ENCODE measurements at places on chromosomes 4 and X. TPM values are rescaled to one million over a fixed set of nuclear protein-coding genes. Genes with fewer than 3 reads are reported as not detected.

DNA sequence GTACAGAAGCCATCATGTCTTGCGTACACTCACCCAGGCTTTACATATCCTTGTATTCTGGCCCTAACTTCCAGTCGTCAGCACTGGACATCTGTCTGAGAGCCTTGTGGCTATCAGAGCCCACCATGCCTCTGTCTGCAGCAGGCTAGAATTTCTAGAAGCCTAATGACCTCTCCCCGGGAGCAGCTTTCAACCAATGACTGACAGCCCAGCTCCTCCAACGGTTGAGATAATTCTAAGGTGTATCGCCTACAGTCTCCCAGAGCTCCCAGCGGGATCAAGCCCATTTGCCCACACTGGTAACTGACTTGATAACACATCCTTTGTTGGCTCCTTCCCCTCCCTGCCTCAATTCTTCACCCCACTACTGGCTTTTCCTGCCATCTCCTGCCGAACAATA lies 562.8 kb downstream of the BCOR start:
- no peak for DNase-seq

DNA sequence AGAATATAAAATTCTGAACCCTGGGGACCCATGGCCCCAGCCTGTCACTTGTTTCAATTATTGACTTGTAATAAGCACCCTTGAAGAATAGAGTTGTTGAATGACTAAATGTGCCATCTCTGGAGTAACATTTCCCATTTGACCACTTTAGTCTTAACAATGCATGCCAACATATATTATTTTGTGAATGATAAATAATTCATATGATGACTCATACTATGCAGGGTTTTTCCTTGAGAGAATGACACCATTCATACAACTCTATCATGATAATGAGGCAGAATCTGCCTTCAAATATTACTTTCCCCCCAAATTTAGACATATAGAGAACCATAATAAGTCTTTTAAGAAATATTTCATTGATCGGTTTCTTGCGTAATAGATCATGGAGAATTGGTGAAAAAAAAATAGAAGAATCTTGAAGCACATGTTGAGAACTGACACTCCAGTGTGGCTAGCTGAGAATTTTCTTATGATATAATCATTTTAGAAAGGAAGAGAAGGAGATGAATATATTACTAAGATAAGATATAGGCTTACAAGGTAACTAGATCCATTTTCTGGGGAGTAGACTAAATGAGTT lies 404.5 kb downstream of the GRXCR1 start:
- no peak for DNase-seq

The DRD5 gene
- not detected for total RNA-seq

- no peak for DNase-seq
These were observed 15.6 kb downstream of the TRIML1 start for GRCh38 chr4:188154668-188155405.

DNA sequence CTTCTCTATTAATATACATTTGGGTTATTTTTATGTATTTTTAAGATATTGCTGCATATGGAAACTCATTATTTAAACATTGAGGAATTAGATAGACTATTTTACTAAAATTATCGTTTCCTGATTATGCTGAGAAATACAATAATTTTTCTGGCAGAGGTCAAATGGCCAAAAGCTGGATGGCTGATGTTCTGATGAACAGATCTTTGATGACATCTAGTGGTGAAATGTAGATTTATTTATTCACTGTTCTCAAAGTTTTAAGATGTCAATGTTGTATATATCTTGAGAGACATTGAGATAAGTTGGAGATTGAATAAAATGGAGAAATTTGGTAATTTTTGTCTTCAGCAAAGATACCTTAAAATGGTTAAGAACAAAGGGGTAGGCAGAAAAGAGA lies 96.2 kb downstream of the UGT8 start:
- no peak for DNase-seq

DNA sequence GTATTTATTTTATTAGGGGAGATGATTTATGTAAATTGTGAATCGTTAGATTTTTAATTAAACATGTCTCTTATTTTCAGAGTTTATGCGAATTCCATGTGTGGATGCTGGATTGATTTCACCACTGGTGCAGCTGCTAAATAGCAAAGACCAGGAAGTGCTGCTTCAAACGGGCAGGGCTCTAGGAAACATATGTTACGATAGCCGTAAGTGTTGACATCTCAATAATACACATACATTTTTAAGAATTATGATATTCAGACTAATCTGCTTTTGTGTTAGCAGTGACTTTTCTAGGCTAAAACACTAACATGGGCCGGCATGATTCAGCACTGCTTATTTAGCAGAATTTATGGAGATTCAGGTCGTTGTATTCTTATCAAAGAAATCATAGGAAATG lies 91.2 kb downstream of the RAP1GDS1 start:
- DNase-seq = no peak

DNA sequence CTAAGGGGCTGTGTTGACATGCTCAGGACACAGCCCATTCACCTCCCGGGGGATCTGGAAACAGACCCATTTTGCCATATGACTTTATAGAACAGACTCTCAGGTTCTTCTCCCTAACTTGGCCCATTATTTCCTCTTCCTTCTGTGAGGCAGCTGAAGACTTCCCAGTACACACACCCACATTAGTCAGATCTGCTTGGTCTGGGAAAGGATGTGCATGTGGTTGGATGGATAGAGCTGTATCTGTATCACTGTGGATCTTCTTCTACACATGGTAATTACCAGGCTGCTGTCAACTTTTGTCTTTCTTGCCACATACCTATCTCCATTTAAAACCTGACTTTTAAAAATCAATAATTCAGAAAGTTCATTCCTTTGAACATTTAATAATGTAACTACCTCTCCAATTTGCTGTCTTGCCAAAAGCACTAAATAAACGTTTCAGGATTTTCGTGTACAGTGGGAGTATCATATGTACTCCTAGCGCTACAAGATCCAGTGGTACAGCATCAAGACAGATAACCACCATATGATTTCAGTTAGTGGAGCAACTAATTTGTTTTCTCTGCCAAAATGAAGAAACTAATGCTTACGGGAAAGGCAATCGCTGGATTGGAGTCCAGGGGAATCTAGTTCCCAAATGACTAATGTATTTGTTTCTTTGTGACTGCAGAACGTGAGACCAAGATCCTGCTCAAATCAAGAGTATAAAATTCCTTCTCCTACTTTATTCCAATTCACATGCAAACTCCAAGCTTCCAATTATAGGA lies 134.1 kb upstream of the MAP3K15 start:
- DNase-seq = no peak

The COL4A6 gene
- total RNA-seq = 7.4 TPM

The TIGD4 gene
- total RNA-seq = 0.19 TPM

GRCh38 chr4:128866269-128866668 lies 56.8 kb downstream of the JADE1 start:
- DNase-seq = no peak

The CA5B gene
- 7.5 TPM for total RNA-seq

DNA sequence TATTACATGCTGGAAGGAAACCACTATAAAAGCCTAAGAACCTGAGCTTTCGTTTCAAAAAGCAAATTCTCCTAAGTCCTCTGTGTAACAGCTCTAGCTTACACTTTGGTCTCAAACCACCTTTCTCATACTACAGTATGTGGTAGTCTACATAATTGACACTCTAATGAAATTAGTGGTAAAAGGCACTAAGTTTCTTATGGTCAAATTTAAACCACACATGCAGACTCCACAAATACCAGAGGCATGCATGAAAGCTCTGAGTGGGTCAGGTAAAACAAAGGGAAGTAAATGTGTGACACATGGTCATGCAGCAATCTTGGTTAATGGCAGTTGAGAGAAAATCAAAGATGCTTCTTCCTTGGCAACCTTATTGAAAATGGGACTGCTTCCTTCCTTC lies 187.8 kb downstream of the CCNG2 start:
- DNase-seq = no peak

DNA sequence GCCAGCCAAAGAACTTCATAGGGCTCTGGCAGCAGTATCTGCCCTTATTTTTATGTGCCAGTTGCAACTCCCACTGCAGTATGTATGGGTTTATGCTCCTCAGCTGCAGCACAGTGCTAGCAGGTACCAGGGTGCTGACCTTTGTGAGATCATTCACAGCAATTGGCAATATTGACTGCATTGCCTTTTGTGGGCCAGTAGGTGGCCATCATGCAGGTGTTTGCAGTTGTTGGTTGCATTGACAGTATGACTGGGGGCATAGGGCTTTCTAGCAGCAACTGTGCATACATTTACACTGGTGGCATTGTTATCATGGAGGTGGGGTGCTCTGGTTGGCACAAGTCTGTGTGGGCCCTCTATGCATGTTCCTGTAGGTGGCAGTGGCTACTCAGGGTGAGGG lies 42.5 kb downstream of the FAAH2 start:
- no peak for DNase-seq

- no peak for DNase-seq
These were observed 313.8 kb downstream of the CAMK2D start for GRCh38 chr4:113447769-113448168.

DNA sequence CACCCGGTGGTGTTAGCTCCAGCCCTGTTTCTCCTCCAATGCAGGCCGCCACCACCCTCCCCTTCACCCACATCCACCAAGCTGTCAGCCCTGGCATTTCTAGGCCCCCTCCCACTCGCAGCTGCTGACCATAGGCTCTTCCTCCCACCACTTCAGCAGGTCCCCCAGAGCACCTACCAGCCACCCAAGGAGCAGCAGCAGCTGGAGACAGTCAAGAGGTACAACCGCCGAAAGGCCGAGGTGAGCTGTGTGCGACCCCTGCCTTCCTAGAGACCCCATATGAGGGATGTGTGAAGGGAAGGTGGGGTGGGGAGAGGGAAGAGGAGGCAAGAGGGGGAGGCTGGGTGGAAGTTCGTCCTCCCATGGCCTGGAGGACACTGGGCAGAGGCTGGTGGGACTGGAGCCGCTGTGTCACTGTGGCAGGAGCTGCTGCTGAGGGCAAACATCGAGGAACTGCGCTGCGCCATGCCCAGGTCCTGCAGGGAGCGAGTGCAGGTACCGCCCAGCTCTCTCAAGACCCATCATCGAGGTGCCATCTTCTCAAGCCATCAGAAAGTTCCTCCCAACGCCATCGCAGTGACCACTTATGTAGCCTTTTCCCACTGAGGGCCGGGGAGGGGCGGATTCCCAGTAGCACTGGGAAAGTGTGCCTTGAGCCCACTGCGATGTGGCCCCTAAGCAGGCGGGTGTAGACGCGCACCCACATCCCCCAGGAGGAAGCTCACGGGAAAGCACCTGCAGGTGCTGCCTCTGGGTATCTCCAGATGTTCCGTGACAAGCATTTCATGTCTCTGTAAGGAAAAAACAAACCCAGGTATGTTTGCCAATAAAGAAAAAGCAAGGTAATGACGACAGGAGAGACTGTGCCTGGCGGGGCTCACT lies 19.2 kb upstream of the RNF4 start:
- no peak for DNase-seq

DNA sequence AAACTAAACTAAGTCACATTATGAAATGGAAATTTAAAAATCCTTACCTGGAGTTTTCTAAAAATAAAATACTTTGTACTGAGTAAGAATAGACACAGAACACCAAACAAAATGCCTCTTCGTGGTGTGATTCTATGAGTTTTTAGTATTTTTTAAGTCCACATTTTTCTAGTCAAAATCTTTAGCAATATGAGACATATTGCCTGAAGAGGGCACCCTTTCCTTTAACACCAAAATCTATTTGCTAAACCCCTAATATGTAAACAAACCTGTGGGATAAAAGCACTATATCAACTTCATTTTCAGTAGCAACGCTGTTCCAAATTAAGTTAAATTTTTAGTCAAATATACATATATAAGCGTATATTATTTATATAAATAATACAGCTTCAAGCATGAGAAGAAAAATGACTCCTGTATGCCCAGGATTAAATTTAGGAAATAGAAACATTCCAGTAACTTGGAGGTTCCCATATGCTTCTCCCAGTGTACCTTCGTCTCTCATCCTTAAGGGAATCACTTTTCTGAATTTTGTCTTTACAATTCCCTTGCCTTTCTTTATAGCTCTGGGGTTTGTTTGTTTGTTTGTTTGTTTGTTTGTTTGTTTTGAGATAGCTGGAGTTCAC lies 23.0 kb upstream of the PGM2 start:
- DNase-seq = no peak

DNA sequence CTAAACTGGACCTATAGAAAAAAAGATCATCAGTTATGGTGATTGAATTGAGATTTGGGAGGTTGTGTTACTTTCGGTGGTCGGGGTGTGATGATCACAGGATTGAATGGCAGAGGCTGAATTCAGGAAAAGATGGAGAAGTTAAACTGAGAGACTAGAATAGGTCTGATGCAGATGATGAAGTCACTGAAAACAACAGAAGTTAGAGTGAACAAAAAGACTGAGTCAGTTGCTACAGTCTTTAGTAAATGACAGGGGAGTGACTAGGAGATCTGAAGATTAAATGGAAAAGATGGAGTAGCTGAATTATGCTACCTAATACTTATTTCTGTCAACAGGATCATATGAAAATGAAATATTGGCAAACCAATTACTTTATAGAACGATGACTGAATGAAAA lies 163.2 kb downstream of the RPA4 start:
- no peak for DNase-seq

The CT45A5 gene
- total RNA-seq = not detected

- DNase-seq = no peak
These were observed 12.4 kb downstream of the SH3KBP1 start for GRCh38 chrX:19875050-19875431.

- DNase-seq = no peak
These were observed 81.6 kb downstream of the SORBS2 start for GRCh38 chr4:185730387-185730786.

GRCh38 chr4:184420402-184420801 lies 53.9 kb downstream of the IRF2 start:
- no peak for DNase-seq

The PAK3 gene
- 0.85 TPM for total RNA-seq

DNA sequence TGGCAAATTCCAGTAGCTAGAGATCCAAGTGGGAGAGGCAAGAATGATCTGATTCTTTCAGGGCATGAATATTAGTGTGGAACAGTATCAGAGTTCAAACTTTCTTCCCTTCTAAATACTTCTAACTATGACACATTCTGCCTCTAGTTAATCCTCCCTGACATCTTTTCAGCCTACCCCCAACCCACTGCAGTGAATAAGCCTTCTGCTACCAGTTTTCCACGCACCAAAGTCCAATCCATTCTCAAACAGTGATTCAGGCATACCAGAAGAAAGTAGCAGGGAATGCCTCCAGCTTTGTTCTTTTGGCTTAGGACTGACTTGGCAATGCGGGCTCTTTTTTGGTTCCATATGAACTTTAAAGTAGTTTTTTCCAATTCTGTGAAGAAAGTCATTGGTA lies 155.4 kb upstream of the FTHL17 start:
- no peak for DNase-seq

DNA sequence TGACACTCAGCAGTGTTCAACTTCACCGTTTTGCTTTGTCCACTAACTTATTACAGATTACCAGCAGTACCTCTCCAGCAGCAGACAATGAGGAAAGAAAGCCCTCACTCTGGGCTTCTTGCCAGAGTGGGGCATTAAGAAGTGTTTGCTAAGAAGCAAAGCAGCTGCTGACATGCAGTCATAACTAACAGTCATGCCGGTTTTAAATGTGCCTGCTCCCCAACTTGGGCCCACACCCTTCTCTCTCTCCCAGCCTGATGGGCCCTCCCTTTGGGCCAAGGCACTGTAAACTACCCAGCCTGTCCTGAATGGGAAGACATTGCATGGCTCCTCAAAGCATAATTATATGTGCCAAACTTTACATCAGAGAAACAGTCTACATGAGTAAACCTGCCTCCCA lies 54.6 kb upstream of the HHIP start:
- DNase-seq = no peak
